ENCODE measurements at places on chromosomes 16 and 17. TPM values are rescaled to one million over a fixed set of nuclear protein-coding genes. Genes with fewer than 3 reads are reported as not detected.

TMEM114 gene
- total RNA-seq: not detected

BICDL2 gene
- total RNA-seq: not detected

DNA sequence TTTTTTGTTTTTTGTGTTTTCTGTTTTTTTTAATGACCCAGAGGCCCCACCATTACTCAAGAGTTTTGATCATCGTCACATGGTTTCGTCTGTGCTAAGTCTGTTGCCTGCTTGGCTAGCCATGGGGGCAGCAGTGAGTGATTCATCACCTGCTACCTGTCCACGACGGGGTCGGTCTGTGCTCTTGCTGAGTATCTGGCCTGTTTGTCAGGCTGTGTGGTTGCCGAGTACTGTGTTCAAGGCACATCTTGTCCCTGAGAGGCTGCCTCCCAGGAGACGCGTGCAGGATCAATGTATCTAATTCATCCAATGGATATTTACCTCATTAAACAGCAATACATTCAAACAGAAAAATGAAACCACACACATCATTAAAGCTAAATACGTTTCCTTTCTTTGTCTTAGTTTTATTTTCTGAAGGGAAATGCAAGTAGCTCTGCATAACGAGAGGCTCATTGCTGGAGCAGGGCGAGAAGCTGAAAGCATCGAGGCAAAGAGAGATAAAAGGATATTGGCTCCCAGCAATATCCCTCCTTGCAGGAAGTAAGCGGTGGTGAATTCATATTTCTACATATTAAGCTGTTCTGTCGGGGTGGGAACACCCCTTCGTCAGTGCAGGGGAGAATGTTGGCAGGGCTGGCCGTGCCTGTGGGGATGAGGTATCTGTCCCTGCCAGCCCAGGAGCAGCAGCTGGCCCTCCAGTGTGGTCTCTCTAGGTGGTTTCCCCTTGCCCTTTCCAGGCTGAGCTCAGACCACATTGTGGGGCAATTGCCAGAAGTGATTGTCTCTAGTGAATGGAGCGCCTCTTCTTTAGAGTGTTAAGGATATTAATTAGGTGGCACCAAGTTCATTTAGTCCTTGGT lies 166.2 kb upstream of the ASIC2 start:
- peaks cover 9% of the 10 kb centered on the region for H3K27me3 ChIP-seq
- H3K4me1 ChIP-seq: no peaks in the 10 kb centered on the region
- DNase-seq: no peak
- no peak overlapping the region for H3K4me3 ChIP-seq
- no peaks in the 10 kb centered on the region for H3K36me3 ChIP-seq

GRCh38 chr17:44906763-44907728 lies 7.8 kb upstream of the EFTUD2 start:
- peak overlapping the region; percentile 41 for H3K27ac ChIP-seq
- peak; percentile 30 for DNase-seq
- peaks cover 42% of the 10 kb centered on the region for H3K4me1 ChIP-seq
- no peaks in the 10 kb centered on the region for H3K36me3 ChIP-seq
- no peak overlapping the region for H3K4me3 ChIP-seq
- H3K27me3 ChIP-seq: no peaks in the 10 kb centered on the region

GRCh38 chr17:55090079-55090492 lies 121.5 kb downstream of the STXBP4 start:
- peaks cover 20% of the 10 kb centered on the region for H3K4me1 ChIP-seq
- no peaks in the 10 kb centered on the region for H3K27me3 ChIP-seq
- H3K36me3 ChIP-seq: peaks cover 1% of the 10 kb centered on the region
- no peak overlapping the region for H3K4me3 ChIP-seq

CACNG3 gene
- total RNA-seq: not detected

DNA sequence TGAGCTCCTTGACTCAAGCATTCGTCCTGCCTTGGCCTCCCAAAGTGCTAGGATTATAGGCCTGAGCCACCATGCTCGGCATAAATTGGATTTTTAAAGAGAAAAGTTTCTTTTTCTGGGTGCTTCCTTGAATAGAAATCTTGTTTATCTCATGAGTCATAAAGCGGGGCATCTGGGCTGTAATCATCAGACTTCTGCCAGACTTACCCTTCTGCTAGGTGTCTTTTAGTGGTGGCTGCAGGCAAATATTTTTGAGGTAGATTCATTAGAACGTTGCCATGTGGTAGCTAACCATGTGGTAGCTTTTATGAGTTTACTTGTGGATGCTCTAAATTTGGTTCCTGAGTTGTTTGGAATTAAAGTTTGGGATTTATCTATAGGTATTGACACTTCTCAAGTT lies 13.4 kb downstream of the PGS1 start:
- H3K4me3 ChIP-seq: no peak overlapping the region
- peak overlapping the region; percentile 60 for H3K27ac ChIP-seq
- no peaks in the 10 kb centered on the region for H3K27me3 ChIP-seq
- H3K4me1 ChIP-seq: peaks cover 54% of the 10 kb centered on the region

EXOC3L1 gene
- total RNA-seq: not detected

CACNG1 gene
- not detected for total RNA-seq
